ENCODE measurements at places on chromosomes 4 and X.

- no peak for DNase-seq
Measured at GRCh38 chrX:119093991-119094735, 21.4 kb downstream of the CT47C1 start.

GRCh38 chrX:135429429-135429828, 7.7 kb downstream of the SMIM10L2A start:
- no peak for DNase-seq

DNA sequence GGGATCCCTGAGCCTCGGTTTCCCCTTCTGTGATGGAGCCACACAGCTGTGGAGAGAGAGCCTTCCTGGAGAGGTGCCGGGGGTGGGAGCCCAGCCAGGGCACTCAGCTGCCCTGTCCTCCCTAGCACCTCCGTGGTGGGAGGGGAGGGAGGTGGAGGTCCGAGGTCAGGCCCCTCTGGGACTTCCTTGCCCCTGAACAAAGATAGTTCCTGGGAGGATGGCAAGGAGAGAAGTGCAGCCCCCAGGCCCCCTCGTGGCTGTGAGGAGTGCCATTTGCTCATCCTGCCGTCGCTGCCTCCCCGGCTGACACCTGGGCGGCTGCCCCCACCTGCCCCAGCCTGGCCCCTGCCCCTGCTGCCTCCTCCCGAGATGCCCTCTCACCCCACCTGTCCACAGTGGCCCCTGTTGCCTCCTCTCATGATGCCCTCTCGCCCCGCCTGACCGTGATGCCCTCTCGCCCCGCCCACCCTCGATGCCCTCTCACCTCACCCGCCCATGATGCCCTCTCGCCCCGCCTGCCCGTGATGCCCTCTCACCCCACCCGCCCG, 12.7 kb downstream of the DOK7 start:
- no peak for DNase-seq

GRCh38 chrX:106613277-106613676, 1.5 kb downstream of the RADX start:
- DNase-seq = no peak

GRCh38 chr4:72768364-72768763, 199.3 kb upstream of the ADAMTS3 start:
- DNase-seq = no peak

- DNase-seq = no peak
Measured at GRCh38 chr4:118920247-118920646, 31.6 kb downstream of the SYNPO2 start.

GRCh38 chr4:166143227-166143626, 270.2 kb downstream of the TLL1 start:
- no peak for DNase-seq

DNA sequence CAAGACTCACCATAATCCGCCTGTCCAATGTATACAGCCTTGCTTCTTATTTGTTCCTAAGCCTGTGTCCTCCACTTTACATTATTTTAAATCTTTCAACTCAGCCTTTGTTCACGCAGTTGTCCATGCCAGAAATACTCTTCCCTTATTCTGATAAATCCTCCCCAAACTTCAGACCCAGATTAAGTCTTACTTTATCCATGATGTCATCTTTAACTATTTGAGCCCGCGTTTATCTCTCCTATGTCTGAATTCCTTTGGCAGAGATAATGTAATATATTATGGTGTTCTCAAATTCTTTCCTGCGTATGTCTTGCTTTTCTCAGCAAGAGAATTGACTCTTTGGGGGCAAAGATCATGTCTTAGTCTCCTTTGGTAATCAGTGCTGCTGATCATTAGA, 129.6 kb downstream of the LUZP4 start:
- no peak for DNase-seq

DNA sequence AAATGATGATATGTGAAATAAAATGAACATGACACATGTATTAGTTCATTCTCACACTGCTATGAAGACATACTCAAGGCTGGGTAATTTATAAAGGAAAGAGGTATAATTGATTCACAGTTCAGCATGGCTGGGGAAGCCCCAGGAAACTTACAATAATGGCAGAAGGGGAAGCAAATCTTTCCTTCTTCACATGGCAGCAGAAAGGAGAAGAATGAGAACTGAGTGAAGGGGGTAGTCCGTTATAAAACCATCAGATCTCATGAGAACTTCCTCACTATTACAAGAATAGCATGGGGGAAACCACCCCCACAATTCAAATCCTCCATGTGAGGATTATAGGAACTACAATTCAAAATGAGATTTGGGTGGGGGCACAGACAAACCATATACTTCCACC, 243.9 kb upstream of the GYPA start:
- no peak for DNase-seq

DNA sequence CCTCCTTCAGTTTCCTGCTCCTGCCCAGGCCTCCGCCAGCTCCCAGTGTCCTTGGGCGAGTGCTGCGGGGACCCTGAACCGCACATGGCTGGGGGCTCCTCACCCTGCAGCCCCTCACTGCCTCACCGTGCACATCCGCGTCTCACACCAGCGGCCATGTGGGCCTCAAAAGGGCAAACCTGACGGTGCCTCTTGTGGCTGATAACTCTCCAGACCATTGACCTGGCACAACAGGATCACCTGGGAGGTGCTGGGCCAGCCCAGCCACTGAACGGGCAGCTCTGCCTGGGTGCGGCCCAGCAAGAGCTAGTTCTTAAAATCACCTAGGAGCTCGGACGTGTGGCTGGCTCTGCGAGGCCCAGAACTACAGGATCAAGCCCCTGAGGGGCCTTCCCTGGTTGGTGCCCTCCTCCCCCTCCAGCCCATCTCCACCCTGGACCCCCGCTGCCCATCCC, 4.1 kb upstream of the S100P start:
- no peak for DNase-seq

DNA sequence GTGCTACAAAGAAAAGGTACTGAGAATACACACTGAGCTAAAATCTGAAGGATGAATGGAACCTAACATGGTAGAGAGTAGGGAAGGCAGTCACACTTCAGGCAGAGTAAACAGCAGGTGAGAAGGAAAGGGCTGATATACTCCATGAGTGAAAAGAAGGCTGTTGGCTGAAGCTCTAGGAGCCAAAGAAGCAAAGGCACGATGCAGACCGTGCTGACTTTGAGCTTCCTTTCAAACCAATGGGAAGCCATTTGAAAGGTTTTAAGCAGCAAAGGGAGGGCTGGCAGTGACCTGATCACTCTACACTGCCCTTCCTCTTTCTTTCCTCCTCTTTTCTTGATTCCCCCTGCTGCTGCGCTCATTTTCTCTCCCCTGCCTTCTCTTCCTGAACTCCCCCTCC, 66.4 kb downstream of the TMEM154 start:
- no peak for DNase-seq

DNA sequence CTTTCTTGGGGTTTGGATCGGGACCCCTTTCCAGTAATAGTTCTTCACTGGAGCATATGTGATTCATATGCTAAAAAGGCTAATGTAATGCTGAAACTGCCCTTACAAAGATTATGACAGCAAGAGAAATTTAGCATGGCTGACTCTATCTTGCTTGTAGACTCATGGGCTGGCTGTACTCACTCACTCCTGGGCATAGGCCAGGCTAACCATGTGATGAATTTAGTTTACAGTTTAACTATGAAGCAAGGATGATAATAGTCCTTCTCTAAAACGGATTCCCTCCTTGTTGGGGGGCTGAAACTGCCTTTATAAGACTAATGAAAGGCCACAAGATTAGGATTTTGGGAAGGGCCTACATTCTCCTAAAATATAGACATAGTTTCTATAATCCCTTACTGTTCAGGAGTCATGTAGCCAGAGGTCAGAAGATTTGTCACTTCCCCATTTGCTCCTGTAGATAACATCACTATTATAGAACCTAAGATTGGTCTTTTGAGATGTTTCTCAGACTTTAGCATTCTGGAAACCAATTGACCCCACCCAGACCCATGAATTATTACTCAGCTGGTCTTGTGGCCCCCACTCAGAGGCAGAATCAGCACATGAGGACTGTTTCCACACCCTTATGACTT, 20.8 kb upstream of the CEP135 start:
- DNase-seq = no peak

DNA sequence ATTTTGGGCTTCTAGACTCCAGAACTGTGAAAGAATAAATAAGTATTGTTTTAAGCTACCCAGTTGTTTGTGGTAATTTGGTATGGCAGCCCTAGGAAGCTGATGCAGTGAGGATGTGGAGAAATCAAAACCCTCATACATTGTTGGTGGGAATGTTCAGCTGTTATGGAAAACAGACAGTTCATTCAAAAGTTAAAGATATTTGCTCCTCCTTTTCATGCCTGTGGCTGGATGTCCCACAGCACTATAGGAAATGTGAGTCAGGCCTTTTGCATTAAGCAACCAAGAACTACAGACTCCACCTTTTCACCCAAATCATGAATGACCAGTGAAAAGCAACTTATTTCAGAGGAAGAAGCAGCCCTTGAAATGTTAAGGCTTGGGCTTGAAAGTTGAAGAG, 6.7 kb downstream of the BBS12 start:
- DNase-seq = no peak

DNA sequence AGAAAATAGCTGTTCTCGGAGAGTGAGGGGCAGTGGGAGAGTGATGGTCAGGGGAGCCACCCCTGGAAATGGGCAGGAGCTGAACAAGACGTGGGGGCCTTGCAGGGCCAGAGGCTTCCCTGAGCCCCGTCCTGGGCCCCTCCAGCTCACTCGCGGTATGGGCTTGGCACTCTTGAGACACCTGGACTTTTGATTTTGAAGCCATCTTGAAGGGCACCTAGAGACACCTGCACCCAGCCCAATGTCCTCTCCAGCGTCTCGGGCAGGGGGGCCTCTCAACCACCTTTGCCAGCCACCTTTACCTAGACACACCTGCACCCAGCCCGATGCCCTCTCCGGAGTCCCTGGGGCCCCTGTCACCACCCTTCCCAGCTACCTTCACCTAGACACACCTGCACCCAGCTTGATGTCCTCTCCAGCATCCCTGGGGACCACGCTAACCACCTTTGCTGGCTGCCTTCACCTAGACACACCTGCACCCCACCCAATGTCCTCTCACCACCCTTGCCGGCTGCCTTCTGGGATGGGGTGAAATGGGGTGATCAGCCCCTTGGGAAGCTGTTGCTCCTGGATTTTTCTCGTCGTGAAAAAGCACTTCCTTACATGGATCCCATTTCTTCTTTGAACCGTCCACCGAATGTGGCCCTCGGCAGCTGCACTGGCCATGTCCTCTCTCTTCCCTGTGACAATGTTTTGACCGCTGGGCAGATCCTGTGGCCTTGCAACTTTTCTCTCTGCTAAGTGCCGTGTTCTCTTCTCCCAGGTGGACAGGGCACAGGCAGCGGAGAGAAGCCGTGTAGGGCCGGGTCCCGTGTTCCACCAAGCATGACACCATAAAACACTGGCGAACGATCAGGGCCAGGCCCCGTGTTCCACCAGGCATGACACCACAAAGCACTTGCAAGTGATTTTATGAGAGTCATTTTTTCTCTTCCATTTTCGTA, 47.5 kb downstream of the CPZ start:
- no peak for DNase-seq

GRCh38 chr4:111957997-111958396, 187.3 kb upstream of the FAM241A start:
- DNase-seq = no peak

GRCh38 chr4:10178763-10179162, 62.2 kb upstream of the WDR1 start:
- no peak for DNase-seq

GRCh38 chr4:717601-718320, 12.1 kb downstream of the PCGF3 start:
- DNase-seq = no peak

DNA sequence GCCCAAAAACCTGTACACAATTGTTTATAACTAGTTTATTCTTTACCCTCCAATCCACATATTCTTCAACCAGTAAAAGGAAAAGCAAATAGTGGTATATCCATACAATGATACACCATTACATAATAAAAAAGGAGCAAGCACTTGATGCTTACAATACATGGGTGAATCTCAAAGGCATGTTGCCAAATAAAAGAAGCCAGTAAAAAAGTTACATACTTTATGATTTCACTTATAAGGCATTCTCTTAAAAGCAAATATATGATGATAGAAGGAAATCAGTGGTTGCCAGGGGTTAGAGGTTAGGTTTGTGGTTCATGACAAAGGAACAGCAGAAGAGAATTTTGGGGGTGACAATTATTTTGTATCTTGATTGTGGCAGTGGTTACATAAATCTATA, 896.1 kb upstream of the LCORL start:
- DNase-seq = no peak

DNA sequence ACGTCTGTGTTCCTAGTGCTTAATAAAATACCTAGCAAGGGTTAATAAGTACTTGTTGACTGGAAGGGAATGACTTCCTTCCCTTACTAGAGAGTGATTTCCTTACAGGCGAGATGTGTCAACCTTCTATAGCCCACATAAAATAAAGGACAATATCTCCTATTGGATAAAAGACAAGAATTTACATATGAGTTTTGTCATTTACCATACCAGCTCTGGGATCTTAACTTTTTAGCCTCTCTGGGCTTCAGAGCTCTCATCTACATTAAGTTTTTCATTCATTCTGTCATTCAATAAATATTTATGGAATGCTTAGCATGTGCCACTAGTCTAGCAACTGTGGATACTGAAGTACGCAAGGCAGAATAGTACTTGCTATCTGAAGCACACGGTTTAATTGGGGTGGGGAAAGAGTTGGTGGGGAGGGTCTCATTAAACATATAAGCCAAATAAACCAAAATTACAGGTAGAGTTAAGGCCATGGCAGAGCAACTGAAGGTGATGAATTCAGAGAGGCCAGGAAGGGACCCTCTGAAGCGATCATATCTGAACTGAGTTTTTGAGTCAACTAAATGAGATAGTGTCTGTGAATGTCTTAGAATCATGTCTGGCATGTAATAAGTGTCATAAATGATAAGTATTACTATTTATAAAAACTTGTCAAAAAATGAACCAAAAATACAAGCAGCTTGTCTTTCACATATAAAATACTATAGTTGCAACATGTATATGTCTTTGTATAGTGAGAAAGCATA, 91.6 kb upstream of the BMP2K start:
- DNase-seq = no peak

- DNase-seq = no peak
Measured at GRCh38 chr4:98430708-98431403, 169.7 kb downstream of the RAP1GDS1 start.

Measured in naive thymus-derived CD8-positive, alpha-beta T cell (primary cell).